ENCODE measurements at places on chromosomes 4 and X.

GRCh38 chr4:95545546-95545945 lies 3.2 kb downstream of the UNC5C start:
- no peak for DNase-seq

- peak; percentile 39 for DNase-seq
Observed at GRCh38 chr4:142558851-142559250, 287.2 kb downstream of the INPP4B start.

GRCh38 chr4:95170176-95170575 lies 378.6 kb downstream of the UNC5C start:
- DNase-seq: no peak

- DNase-seq: no peak
Observed at GRCh38 chr4:183297675-183298074, 22.4 kb downstream of the CLDN22 start.

GRCh38 chr4:31682796-31683195 lies 962.6 kb downstream of the PCDH7 start:
- DNase-seq: no peak

DNA sequence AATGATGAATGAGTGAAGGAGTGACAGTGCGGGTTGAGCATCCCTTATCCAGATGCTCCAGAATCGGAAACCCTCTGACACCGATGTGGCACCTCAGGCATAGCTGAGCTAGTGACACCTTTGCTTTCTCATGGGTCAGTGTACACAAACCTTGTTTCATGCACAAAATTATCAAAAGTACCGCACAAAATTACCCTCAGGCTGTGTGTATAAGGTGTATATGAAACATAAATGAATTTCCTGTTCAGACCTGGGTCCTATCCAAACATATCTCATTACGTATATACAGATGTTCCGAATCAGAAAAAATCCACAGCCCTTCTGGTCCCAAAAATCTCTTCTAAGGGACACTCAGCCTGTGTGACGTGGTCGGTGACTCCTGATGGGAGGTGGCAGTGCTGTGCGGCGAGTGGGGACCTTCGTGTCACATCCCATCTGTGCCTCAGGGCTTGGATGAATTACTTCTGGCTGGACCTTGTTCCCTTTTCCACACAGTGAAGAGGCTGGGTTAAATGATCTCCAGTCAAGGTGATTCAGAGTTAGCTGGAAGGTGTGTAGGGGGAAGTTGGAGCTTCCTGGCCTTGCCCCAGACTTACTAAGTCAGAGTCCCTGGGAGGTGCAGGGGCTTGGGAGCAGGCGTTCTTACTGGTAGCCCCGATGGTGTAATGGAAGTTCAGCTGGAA lies 18.8 kb downstream of the RGS12 start:
- no peak for DNase-seq

Measured in fibroblast of skin of left biceps (primary cell).